ENCODE measurements at places on chromosomes 6 and 20. TPM values are rescaled to one million over a fixed set of nuclear protein-coding genes. Genes with fewer than 3 reads are reported as not detected.

DNA sequence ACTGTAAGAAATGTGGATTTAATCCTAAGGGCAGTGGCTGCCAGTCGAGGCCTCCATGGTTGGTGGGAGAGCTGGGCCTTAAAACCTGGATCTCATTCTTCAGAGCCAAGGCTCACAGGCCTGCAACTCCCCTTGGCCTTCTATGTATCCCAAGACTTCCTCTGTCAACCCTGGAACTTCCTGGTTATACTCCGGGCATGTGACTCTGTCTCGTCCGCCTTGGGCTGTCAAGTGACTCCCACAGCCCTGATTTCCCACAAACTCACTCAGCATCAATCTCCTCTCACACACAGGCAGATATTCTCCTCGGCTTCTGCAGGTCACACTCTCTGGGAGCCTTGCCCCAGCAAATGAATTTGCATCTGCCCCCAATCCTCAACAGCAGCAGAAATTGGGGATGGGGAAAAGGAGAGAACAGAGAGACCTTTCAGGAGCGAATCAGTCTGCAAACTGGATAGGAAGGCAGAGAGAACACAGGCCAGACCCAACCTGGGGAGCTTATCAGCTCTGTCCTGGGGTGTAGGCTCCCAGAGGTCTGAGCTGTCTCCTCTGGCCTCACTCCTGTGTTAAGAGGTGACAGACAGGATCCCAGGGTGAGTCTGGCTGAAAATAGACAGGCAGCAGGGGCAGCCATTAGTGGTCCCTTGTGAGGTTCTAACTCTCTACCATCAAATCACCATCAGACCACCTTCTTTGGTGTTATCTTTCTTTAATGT lies 30.4 kb upstream of the PREX1 start:
- no peak for DNase-seq

The KHDRBS2 gene
- not detected for total RNA-seq

DNA sequence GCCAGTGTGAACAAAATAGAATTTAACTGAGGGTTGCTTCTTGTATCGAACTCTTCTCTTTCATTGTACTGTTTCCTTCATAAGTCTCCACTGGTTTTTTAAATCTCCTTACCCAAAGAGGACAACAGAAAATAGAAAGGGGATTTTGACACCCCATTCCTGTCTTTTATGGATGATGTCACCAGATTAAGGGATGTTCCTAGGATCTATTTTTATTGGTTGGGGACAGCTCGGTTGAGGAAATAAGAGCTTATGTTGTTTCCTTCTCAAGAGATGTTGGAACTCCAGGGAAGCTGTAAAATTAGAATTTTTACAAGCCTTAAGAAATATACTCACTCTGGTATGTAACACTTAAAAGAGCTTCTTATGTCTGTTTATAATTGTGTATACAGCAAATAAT lies 171.5 kb downstream of the PHF3 start:
- no peak for DNase-seq

The C2 gene
- 3.1 TPM for total RNA-seq

GRCh38 chr20:17505636-17506517 lies 25.3 kb downstream of the BFSP1 start:
- DNase-seq: no peak

The ZFP57 gene
- total RNA-seq: not detected

DNA sequence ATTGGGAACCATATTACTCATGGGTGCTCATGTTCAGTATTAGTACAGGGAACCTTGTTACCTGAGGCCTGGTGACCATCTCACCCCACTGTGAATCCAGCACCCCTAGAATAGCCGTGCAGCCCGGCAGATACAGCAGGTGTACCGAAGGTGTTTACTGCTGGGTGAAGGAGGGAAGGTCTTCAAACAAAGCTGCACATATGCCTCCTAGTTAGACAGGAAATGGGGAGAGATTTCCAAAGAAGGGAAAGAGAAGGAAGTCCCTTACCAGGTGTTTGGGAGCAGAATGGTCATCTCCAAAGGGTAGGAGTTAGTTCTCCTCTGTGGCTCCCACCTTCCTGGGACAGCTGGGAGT lies 2.4 kb upstream of the CST1 start:
- DNase-seq: no peak

The SEL1L2 gene
- not detected for total RNA-seq

- no peak for DNase-seq
Measured at GRCh38 chr6:3326184-3326971, 67.6 kb downstream of the PSMG4 start.

The ANKRD66 gene
- not detected for total RNA-seq

GRCh38 chr6:13762611-13763441 lies 51.2 kb upstream of the RANBP9 start:
- DNase-seq: no peak

DNA sequence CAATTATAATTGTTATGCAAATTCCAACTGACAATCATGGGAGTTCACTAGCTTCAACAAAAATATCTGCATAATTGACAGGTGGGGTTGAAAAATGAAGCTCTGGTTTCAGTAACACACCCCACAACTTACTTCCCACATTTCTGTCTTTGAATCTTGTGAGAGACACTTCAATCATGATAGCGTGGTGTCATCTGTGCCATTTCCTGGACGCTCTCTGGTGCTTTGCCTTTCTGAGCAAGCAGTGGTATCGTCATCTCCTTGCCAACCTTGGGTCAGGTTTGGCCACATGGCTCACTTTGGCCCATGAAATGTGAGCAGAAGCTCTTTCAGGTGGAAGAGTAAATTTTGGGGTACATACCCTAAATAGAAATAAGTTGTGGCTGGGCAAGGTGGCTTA lies 10.2 kb downstream of the BMP7 start:
- no peak for DNase-seq

DNA sequence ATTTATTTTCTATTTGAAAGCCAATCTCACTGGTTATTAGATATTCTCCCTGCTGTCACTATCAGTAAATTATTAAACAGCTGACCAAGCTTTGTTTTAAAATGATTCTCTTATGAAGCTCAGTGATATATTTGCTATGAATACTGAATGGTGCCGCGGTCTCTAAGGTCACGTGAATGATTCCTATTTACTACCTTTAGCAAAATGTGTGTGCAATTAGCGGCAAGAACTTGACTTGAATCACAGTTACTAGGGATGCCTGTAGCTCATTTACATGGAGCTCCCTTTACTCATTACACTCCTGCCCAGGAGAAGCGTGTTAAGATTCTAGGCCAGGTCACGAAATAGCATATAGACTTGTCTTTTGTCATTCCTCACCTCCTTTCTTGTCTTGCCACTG lies 12.4 kb upstream of the PTPRT start:
- no peak for DNase-seq

The MKKS gene
- 19.9 TPM for total RNA-seq

The POU3F2 gene
- not detected for total RNA-seq

Measured in HCT116 (cell line).